ENCODE measurements at places on chromosomes 5 and 9. TPM values are rescaled to one million over a fixed set of nuclear protein-coding genes. Genes with fewer than 3 reads are reported as not detected.

DNA sequence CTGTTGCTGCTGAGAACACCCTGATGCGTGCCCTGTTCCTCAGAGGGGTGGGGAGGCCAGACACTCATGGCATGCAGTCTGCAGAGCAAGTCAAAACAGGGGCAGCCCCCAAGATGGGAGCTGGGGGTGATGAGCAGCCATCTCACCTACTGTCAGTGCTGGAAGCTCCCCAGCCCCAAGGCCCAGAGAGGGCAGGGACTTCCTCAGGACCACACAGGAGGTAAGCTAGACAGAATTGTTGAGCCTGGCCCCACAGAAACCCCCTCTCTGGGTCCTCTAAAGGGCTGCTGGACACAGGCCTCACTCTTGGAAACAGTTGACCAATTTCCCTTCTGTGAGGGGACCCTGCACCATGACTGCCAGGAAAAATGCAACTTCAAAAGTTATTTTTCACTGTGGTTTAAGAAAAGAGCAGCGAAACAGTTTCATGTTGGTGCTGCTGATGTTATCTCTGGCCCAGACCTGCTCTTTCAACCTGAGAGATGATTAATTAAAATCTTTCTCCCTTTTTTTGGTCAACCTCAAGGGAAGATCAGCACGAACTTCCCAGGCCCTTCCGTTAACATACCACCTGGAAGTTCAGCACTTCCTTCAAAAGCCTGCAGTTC, 9.6 kb downstream of the CSF2 start:
- no peak for DNase-seq

The FAM221B gene
- total RNA-seq = not detected

GRCh38 chr5:6395621-6396020, 17.3 kb upstream of the MED10 start:
- no peak for DNase-seq

The SHISAL2B gene
- not detected for total RNA-seq

DNA sequence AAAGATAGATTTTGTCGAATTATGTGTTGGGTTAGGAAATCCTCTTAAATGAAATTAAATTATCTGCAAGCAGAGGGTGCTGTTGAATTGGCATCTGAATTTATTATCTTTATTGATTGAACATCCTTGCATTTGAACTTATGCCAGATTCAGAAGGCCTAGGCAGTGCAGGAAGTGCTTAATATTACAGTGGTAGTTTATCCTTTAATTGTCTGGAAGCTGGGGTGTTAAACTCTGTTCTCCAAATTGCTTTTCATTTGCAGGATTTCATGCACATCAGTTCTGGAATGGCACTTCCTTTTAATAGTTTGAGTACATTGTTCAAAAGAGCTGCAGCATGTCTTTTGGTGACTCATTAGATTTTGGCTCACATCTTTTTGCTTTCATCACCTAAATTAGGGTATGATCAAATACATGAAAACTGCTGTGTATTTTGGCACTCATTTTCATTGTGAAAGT, 186.3 kb downstream of the KDM4C start:
- DNase-seq = no peak

DNA sequence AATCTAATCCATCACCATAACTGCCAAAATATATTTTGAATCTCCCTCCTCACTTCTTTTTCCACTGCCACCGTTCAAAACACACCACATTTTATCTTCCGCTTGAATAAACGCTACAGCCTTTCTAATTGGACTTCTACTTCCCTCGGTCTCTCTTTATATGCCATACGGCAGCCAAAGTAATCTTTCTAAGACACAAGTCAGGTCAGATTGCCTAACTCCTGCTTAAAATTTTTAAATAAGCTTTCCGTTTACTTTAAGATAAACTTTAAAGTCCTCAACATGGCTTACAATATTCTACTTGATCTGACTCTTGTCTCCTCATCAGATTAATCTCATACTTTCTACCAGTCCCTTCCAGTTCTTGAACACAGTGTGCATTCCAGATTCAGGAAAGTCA, 9.7 kb downstream of the AFF4 start:
- no peak for DNase-seq

DNA sequence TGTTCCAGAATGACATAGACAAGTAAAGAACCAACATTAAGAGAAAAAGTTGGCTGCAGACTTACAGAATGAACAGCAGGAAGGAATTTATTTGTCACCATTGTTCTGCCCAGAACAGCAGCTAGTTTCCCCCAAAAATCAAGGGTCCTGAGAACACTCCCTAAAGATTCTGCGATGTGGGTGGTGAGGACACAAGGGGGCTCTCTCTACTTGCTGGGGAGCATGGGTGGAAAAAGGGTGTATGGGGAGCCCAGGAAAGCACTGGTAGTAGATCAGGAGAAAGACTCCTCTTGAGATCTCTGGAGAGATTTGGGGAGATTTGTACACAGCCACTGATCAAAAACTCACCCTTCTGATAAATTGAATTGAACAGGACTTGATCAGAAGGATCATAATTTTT, 316.5 kb downstream of the KCTD16 start:
- DNase-seq = no peak

- DNase-seq = no peak
Observed at GRCh38 chr9:17060450-17060849, 74.4 kb upstream of the CNTLN start.

GRCh38 chr9:127113191-127113972, 9.1 kb downstream of the ANGPTL2 start:
- DNase-seq = no peak

DNA sequence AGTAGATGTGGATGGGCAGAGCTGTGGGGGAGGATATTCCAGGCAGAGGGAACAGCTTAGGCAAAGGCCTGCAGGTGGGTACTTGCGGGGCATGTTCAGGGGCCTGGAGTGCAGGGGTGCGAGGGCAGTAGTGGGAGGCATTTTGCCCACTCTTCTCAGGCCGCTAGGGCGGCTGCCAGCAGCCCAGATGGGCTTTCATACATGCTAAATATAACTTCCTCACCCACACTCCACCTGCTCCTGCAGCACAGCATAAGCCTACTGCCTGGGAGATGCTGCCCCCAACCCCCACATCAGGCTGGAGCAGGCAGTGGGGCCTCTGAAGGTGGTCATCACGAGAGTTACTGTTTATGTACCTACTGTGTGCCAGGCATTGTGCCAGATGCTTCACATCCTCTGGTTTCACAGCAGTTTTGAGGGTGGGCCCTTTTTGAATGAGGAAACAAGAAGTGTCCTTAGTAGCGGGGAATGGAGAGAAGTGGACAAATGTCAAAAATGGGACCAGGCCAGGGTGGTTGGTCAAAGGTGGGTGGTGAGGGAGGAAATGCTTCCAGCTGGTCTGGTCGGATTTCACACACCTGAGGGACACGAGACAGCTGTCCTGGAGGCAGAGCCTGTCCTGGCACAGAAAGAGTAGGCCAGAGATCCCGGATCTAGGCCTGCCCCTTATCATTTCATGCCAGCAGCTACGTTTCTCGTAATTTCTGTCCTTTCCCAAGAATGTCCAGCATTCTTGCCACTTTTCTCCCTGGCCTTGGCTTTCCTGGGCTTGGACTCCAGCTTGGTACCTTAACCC, 12.1 kb downstream of the RGS14 start:
- DNase-seq = no peak

GRCh38 chr5:83922699-83923098, 202.0 kb upstream of the HAPLN1 start:
- DNase-seq = no peak

The PCDHB16 gene
- 11.6 TPM for total RNA-seq

- no peak for DNase-seq
Observed at GRCh38 chr5:32285510-32286138, 27.1 kb downstream of the MTMR12 start.

The MCC gene
- 14.6 TPM for total RNA-seq

GRCh38 chr9:101427957-101428655, 7.5 kb downstream of the ALDOB start:
- DNase-seq = no peak

DNA sequence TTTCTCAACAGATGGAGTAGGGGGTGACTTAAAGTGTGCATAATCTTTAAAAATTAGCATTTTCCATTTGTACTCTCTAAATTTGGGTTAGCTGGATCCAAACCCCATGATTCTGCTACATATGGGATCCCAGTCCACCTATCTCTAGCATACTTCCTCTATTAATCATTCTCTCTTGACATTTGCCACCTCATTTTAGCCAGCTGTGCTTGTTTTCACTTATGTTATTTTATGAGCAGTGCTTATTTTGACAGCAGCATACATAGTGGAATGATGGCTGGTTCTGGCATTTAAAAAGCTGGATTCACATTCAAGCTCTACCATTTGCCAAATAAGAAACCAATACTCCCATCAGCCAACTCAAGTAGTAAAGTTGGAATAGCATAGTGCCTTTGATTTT, 22.5 kb upstream of the SNX18 start:
- no peak for DNase-seq

The OR1K1 gene
- not detected for total RNA-seq

- no peak for DNase-seq
Observed at GRCh38 chr9:72478966-72479365, 42.4 kb upstream of the TMC1 start.

DNA sequence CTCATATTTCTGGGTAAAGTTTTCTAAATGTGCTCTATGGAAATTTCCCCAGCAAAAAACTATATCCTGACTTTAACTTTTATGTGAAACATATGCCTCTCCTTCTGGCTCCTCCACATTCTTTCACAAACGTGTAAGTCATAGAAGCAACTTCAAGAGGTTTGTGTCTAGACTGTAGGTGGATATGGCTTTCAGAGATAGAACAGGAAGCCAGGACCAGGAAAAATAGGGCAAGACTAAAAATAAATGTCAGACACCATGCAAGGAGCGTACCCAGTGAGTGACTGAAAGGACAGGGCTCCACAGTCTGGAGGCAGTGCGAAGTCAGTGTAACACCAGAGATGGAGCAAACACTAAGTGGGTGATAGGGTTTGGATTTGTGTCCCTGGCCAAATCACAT, 240.7 kb downstream of the COX7C start:
- no peak for DNase-seq

GRCh38 chr9:114989600-114990410, 59.4 kb upstream of the TNFSF8 start:
- DNase-seq = no peak

The IFNA13 gene
- total RNA-seq = not detected

Measured in thoracic aorta (tissue), 2 donors.